ENCODE measurements at places on chromosomes 12 and 14.

DNA sequence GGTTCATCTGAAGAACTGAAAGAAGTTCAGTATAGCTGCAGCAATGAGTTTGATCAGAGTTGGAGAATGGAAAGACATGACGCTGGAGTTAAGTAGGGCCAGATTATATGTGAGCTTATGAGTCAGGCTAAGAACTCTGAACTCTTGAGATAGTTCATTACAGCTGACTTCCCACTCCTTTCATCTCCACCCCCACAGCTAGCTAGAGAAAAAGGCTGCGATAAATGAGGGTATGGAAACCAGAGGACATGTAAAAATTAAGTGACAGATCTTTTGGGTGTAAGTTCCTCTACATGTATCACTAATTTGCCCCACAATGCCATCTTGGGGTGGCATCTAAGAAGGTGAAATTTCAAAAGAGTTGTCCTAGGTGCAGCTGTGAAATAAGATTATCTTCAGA is 28.6 kb downstream of the PYM1 start:
- peak; percentile 56 for DNase-seq

DNA sequence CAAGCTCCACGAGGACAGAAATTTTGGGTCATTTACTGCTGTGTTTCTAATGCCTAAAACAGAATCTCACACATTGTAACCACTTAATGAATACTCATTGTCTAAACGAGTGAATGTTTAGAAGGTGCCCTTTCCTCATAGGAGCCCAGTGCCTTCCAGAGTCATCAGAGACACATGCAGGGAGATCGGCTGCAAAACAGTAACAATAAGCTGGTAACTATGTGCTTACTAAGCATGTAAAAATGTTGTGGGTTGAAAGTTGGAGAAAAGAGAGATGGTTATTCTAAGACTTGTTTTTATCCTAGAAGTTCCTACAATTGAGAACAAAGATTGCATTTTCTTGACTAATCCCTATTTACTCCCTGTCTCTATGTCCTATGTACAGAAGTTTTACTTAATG is 7.4 kb downstream of the TESPA1 start:
- DNase-seq: no peak

GRCh38 chr12:113747017-113747416 is 219.1 kb downstream of the RBM19 start:
- no peak for DNase-seq

DNA sequence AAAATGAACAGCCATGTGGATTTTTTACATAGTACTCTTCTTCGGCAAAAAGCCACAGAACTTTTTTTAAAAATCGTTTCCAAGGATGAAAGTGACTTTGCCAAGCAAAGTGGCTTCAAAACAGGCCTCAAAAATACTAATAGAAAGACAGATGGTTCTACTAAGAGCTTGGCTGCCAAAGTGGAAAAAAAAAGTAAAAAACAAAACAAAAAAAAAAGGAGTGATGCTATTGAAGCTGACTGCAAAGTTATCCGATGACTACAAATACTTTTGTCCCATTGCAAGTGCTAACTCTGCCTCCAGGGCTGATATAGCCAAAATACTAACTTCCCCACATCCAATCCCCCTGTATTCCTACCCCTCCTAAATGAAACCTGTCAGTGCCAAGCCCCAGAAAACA is 277.6 kb downstream of the SOX5 start:
- DNase-seq: no peak

DNA sequence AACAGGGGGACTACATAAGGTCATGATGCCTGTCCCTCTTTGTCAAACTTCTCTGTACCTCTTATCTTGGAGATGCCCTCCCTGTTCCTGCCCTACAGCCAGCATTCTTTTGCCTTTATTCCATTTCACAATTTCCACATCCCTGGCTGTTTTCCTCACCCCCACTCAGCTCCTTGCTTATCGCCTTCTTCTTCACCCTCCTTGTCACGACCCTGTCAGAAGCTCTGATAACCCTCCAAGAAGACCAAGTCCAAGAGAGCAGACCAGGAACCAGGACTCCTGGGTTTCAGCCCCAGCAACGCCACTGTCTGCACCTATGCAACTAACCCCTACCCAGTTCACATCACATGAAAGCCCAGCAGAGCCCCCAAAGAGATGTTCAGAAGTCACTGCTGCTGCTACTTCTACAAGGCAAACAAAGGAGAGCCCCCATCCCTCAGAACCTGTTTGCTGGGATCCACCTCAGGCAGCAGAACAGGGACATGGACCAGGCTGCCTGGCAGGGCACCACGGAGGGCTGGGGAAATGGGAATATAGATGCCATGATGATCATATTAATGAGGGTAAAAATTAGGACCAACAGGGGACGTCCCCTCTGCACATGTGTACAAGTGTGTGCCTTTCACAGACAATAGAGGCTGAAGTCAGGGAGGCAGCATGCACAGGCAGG is 92.8 kb downstream of the SINHCAF start:
- DNase-seq: no peak

DNA sequence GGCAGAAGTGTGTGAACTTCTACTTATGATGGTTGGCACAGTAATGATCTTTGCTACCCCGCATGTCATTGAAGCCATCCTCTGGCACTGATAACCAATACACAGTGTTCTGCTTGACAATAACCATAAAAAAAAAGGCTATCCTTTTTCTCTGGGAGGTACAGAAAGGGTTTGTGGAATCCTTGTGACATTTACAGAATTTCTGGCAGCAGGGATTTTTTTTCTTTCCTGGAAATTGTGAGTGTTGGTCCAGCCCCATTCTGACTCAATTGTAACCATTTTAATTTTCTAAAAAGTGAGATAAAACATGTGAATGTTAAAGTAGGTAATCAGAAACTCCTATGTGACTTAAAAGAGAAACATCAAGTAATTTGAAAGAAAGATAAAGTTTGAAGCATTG is 943.8 kb downstream of the TMTC2 start:
- DNase-seq: no peak

- DNase-seq: no peak
Measured at GRCh38 chr12:50186681-50187080, 19.5 kb upstream of the CERS5 start.

DNA sequence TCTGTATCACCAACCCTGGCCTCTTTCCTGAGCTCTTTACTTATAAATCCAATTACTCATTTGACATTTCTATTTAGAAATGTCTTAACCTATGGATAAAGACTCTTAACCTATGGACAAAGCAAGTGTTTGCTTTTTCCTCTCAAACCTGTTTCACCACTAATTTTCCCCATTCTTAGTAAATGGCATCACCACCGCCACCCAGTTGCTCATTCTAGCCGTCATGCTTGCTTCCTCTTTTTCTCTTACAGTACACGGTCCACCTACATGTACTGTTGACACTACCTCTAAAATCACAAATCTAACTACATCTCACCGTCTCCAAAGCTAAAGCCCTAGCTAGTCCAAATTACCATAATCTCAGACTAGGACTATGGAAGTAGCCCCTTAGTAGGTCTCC is 60.0 kb downstream of the CAPS2 start:
- DNase-seq: no peak

DNA sequence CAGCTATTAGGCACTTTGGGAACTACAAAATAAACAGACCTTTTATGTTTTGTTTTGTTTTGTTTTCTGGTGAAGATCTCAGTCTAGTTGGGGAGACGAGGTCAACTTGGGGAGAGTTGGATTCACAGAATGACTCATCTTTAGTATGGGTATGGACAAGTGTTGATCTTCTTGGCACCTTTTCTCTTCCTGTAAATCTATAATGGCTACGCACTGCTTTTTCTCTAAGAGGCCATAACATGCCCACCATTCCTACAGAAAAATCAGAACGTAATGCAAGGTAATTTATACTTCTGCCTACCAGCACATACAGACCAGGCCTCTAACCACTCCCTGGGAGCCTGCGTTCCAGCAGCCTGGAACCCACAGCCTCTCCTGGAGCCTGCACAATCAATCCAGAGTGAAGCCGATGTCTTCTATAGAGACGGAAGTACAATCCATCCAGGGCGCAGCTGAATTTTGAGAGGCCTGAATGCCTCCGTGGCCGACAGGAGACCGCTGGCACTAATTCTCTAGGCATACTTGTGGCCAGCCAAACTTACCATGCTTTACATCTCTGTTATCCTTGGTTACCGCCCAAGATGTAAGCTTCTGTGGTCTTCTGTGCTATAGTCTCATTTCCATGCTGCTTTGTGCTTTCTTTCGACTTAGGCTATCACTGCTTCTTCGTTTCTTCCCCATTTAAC is 717 bp downstream of the PPHLN1 start:
- DNase-seq: no peak

DNA sequence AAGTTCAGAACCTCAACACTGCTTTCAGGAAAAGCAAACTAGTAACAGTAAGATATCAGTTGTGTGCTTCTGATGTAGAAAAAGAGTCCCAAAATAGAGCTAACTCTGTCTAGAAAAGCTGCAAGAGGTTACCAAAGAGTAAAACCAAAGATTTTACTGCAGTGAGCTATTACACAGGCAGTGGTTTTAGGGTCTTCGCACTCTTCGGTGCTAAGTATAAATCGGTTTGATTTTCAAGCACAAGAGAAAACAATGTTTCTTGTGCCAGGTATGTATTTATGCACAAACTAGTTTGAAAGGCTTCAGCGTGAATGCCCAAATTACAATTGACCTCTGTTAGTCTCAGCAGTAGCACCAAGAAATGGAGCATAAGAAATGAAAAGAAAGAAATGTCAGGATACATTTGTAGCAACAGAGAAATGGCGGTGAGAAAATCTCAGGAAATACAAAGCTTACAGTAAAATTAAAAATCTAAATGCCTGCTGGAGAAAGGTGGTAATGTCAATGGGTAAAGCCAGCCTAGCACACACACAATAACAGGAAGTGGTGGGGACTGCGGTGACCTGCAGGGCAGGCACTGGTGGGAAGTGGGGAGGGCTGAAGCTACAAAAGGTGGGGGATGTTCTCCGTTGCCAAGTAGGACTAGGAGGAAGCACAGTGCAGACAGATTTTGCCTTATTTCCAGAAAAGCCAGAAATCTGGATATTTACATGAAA is 18.0 kb upstream of the DYRK2 start:
- peak; percentile 82 for DNase-seq

DNA sequence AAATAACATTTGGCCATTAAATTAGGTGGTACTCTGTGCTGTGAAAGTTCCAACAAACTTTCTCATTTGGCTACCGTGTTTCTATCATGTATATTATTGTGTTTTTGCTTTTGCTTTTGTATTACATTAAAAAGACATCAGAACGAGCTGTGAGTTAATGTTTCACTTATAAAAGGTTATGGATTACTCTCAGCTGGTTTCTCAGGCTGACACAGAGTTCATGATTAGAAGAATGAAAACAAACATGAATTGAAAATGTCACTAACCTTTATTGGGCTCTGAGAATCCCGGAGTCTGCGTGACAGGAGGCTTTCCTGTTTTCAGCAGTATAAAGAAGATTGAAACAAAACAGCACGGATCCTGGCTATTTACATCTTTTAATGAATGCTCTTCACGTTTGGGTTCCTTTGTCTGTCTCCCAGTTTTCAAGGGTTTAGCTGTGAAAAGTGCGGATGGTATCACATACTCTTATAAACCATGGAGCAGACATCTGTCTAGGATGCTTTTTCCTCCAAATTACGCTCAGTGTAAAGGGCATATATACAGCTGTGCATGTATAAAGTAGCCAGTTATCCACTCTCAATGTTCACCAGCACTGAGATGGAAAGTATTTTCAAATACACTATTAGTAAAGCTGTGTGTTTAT is 153.6 kb downstream of the PTCSC3 start:
- no peak for DNase-seq

DNA sequence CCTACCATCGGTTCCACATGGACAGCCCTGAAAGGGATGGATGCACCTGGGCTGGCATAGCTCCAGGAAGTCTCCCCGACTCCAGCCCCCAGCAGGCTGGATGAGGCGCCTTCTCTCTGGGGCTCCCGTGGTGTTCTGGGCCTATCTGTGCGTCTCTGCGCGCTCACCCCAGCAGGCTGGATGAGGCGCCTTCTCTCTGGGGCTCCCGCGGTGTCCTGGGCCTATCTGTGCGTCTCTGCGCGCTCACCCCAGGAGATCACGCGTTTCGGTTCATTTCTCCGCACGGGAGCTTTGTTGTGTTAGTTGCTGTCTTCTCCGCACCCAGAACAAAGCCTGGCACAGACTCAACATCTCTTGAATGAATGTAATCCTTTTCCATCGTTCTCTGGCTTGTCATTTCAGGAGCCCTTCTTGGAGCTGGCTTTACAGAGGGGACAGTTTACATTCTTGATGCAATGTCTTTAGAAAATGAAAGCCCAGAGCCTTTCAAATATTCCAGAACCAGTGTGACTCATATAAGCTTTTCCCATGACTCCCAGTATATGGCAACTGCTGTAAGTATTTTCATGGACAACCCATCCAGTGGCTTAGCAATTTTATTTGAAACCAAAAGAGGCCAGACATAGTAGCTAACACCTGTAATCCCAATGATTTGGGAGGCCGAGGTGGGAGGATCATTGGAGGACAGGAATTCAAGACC is 40.3 kb downstream of the CFAP251 start:
- no peak for DNase-seq

GRCh38 chr14:77544571-77544970 is 46.0 kb upstream of the ISM2 start:
- no peak for DNase-seq

GRCh38 chr12:108712165-108712924 is 19.0 kb downstream of the CORO1C start:
- DNase-seq: no peak

- DNase-seq: no peak
Measured at GRCh38 chr12:131923260-131923659, 5.8 kb upstream of the PUS1 start.

DNA sequence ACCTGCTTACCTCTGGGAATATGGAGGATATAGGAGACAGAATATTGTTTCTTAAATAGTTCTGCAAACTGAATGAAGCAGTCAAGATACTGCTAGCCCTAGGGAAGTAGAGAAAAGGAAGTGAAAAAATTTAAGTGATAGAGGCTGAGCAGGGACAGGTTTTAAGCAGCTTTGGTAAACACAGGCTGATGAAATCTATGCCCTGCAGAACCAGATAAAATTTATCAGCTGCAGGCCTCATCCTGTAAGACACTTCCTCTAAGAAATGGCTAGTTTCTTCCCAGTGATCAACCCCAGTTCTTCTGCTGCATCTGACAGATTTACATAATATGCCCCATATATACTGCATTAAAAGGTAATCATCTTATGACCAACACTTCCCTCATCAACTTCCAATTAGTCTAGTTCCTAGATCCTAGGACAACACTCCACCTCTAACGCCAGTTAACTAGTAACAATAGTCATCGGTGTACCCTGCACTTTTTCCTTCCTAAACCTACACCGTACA is 1.3 kb upstream of the ESYT1 start:
- DNase-seq: no peak

DNA sequence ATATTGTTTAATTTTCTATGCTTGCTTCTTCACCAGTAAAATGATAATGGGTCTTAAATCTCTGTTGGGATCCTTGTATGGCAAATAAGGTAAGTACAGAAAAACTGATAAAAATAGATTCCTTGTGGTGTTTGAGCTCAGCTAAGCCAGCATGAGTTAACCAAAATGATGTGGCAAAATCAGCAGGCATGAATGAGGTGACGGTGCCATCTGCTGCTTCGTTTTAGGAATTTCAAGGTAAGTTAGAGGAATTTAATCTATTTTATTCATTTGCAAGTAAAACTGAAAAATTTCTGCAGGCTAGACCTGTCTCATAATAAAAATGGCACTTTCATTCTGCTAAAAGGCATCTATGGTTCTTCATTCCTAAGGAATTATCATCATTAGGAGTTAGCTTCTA is 10.0 kb upstream of the CLEC7A start:
- no peak for DNase-seq
